Tibial nerve (tissue), 4 donors: ENCODE measurements at places on chromosomes 6 and 20.

GRCh38 chr6:18179770-18180356 is 24.6 kb downstream of the KDM1B start:
- H3K27me3 ChIP-seq = no peaks in the 10 kb centered on the region
- H3K36me3 ChIP-seq = no peaks in the 10 kb centered on the region
- DNase-seq = peak; percentile 25
- no peak overlapping the region for H3K4me3 ChIP-seq

- H3K36me3 ChIP-seq = no peaks in the 10 kb centered on the region
- DNase-seq = no peak
- no peak overlapping the region for H3K27ac ChIP-seq
- H3K4me3 ChIP-seq = no peak overlapping the region
- peaks cover 3% of the 10 kb centered on the region for H3K4me1 ChIP-seq
Observed at GRCh38 chr6:11621119-11621518, 83.6 kb downstream of the TMEM170B start.

DNA sequence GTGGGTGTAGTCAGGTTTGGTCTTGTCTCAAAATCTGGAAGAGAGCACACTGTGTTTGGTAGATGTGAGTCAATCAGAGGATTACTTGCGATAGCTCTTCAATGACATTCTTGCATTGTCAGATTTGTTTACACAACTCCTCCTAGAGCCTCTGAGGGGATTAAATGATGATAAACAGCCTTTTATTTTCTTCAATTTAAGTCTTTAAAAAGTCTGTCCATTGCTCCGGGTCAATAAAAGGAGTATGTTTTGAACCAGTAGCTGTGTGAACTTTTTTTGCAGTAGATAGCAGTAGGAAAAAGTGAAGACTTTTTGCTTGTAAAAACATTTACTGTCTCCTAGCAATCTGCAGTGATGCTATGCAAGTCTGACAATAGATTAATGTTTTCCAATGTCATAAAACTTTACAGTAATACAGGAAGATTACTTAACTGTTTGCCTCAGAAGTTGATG is 49.9 kb downstream of the GJA1 start:
- no peak overlapping the region for H3K4me3 ChIP-seq
- no peaks in the 10 kb centered on the region for H3K36me3 ChIP-seq
- H3K27me3 ChIP-seq = no peaks in the 10 kb centered on the region
- DNase-seq = no peak
- no peak overlapping the region for H3K27ac ChIP-seq

DNA sequence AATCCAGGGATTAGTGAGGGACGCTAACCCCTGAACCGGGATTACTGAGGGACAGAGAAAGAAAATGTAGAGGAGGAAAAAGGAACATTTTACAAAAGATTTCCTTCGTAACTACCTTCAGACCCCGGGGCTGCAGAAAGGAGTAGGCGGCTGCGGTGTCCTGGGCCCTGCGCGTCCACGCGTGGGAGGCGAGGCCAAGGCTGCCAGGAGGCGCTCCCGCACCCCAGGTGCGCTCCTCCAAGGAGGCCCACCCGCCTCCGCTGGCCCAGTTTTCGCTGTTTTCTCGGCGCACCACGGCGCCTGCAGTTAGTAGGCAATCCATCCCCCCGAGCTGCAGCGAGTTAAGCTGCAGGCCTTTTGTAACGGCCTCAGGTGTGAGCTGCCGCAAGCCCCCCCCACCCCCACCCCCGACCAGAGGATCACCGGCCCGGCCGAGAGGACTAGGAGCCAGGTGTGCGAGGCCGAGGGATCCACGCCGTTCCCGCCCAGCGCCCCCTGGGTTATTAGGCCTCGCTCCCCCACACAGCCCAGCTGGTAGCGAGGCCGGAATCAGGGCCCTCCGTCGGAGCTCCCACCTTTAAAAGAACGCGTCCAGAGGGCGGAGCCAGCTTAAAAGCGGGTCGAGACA is 380.3 kb upstream of the ARID1B start:
- H3K36me3 ChIP-seq = no peaks in the 10 kb centered on the region
- H3K27ac ChIP-seq = no peak overlapping the region
- H3K4me3 ChIP-seq = no peak overlapping the region
- H3K27me3 ChIP-seq = no peaks in the 10 kb centered on the region
- no peaks in the 10 kb centered on the region for H3K4me1 ChIP-seq
- no peak for DNase-seq

GRCh38 chr6:38984723-38985122 is 63.9 kb upstream of the GLP1R start:
- no peak for DNase-seq
- no peaks in the 10 kb centered on the region for H3K36me3 ChIP-seq
- no peak overlapping the region for H3K27ac ChIP-seq

GRCh38 chr6:50966986-50967385 is 148.3 kb downstream of the TFAP2B start:
- H3K4me3 ChIP-seq = no peak overlapping the region
- H3K27ac ChIP-seq = no peak overlapping the region
- no peaks in the 10 kb centered on the region for H3K4me1 ChIP-seq
- H3K36me3 ChIP-seq = no peaks in the 10 kb centered on the region
- no peak for DNase-seq

GRCh38 chr6:121890307-121890910 is 455.0 kb downstream of the GJA1 start:
- H3K4me3 ChIP-seq = no peak overlapping the region
- no peaks in the 10 kb centered on the region for H3K36me3 ChIP-seq
- no peak overlapping the region for H3K27ac ChIP-seq
- no peak for DNase-seq

DNA sequence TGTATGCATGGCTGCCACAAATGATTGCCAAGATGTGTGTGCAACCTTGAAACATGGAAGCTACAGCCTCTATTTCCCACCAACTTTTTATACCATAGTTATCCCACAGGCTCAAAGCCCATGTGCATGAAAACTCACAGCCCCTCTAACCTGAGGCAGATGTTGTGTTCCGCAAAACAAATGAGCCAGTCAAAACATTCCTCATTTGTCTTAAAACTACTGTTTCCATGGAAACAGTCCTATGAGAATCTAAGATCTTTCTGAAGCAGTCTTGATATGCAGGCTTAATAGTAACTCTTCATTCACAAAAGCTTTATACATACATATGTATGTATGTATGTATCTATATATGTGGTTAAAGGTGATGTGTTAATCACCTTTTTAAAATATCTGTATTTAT is 31.2 kb upstream of the MANEA start:
- no peaks in the 10 kb centered on the region for H3K4me1 ChIP-seq
- DNase-seq = no peak
- no peaks in the 10 kb centered on the region for H3K36me3 ChIP-seq
- no peaks in the 10 kb centered on the region for H3K27me3 ChIP-seq
- H3K4me3 ChIP-seq = no peak overlapping the region
- no peak overlapping the region for H3K27ac ChIP-seq

DNA sequence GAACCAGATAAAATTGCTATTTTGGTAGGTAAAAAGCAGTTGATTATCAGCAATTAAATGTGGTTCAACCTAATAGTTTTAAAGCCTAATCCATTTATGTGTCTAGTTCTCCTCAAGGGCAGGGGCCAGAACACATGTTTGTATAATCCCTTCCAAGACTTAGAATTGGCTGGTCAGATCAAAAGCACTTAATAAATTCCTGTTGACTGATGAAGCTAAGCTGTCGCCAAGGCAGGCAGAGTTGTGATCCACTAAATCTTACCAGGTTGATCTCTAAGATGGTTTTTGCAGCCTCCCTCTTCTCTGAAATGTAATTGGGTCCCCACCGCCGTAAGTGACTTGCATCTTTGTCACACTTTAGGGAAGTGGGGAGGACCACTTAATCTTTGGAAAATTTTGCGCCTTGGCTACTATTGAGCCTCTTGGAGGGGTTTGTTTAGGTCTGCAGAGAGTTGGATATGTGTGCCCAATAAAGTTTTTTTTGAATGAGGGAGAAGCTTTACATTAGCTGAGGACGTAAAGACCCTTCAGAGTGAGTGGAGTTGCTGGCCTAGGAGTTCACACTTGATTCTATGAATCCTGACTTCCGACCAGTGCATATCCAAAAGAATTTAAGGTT is 65.9 kb downstream of the PHF20 start:
- H3K36me3 ChIP-seq = no peaks in the 10 kb centered on the region
- DNase-seq = no peak
- no peaks in the 10 kb centered on the region for H3K4me1 ChIP-seq
- H3K27me3 ChIP-seq = no peaks in the 10 kb centered on the region

- H3K4me3 ChIP-seq = no peak overlapping the region
- H3K27me3 ChIP-seq = peaks cover 9% of the 10 kb centered on the region
- no peak overlapping the region for H3K27ac ChIP-seq
Observed at GRCh38 chr20:4225745-4226144, 210.4 kb upstream of the RNF24 start.

- H3K4me1 ChIP-seq = no peaks in the 10 kb centered on the region
- no peaks in the 10 kb centered on the region for H3K27me3 ChIP-seq
- H3K27ac ChIP-seq = peak overlapping the region; percentile 95
- peak overlapping the region; percentile 55 for H3K4me3 ChIP-seq
Observed at GRCh38 chr20:49983123-49983847, 505 bp downstream of the SNAI1 start.

DNA sequence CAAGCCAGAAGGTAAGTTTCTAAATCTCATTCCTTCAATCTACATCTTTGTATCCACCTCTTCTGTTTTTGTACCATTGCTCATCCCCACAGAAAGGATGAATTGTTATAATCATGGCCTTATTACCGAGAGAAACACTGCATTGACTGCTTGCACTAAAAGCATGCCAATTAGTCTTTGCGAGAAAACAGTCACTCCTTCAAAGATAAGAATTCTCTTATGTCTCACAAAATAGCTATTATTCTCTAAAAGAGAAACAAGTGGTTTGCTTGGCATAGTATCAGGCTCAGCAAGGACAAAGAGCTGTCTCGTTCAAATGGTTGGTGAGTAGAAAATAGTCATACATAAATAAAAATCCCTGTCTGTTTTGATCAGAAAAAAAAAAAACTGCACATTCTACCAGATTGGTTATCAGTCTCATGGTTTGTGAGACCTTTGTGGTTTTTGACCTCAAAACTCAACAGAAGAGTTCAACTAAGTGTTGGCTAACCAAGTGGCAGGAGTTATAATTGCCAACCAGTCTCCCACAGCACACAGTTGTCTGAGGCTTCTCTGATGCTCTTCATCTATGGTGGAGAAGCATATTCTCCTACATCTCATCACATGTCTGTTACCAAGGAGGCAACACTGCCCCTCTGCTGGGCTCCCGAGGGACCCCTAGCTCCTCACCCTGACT is 35.1 kb upstream of the ARMH2 start:
- no peak overlapping the region for H3K4me3 ChIP-seq
- no peak for DNase-seq
- no peaks in the 10 kb centered on the region for H3K27me3 ChIP-seq
- H3K4me1 ChIP-seq = peaks cover 14% of the 10 kb centered on the region
- H3K27ac ChIP-seq = no peak overlapping the region

- no peaks in the 10 kb centered on the region for H3K36me3 ChIP-seq
- no peak for DNase-seq
- no peak overlapping the region for H3K27ac ChIP-seq
- H3K27me3 ChIP-seq = no peaks in the 10 kb centered on the region
- H3K4me1 ChIP-seq = no peaks in the 10 kb centered on the region
- no peak overlapping the region for H3K4me3 ChIP-seq
Observed at GRCh38 chr20:46546936-46547335, 3.5 kb downstream of the OCSTAMP start.

- no peak overlapping the region for H3K27ac ChIP-seq
- H3K27me3 ChIP-seq = no peaks in the 10 kb centered on the region
- H3K36me3 ChIP-seq = no peaks in the 10 kb centered on the region
- no peak for DNase-seq
Observed at GRCh38 chr6:54191461-54191860, 80.2 kb downstream of the MLIP start.

- H3K36me3 ChIP-seq = no peaks in the 10 kb centered on the region
- H3K27ac ChIP-seq = no peak overlapping the region
- H3K4me3 ChIP-seq = no peak overlapping the region
- DNase-seq = no peak
- H3K4me1 ChIP-seq = no peaks in the 10 kb centered on the region
Observed at GRCh38 chr6:156379392-156380289, 397.5 kb upstream of the ARID1B start.

DNA sequence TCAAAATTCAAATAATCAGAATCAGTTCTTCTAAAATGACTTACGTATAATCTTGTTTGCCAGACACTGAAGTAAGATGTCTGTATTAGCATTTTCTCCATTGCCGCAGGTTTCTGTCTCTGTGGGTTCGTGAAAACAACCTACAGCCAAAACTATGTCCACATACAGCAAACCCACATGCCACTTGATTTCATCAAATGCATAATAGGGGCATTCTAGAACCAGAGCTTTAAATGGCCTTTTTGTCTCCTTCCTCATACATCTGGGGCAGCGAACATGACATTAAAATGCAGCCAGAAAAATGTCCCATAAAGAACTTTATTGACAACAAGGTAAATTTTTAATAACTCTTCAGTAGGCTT is 90.2 kb upstream of the QKI start:
- H3K4me3 ChIP-seq = no peak overlapping the region
- H3K27me3 ChIP-seq = no peaks in the 10 kb centered on the region
- DNase-seq = no peak
- H3K27ac ChIP-seq = peak overlapping the region; percentile 10

DNA sequence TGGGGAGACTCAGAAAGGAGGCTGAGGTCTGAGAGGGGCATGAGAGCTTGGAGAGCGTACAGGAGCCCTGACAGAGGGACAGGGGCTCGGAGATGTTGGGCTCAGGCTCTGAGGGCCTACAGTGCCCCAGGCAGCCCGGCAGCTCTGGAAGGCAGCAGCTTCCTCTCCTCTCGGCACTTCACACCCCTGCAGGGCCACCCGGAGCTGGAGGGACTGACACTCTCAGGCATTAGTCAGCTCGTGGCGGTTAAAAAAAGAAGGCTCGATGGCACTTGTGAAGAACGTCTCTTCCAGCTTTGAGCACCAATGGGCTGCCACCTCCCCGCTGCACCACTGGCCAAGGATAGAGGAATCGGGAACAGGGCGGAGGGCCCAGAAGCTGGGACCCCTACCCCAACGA is 62.6 kb upstream of the SIRPA start:
- H3K27ac ChIP-seq = no peak overlapping the region
- H3K27me3 ChIP-seq = no peaks in the 10 kb centered on the region

DNA sequence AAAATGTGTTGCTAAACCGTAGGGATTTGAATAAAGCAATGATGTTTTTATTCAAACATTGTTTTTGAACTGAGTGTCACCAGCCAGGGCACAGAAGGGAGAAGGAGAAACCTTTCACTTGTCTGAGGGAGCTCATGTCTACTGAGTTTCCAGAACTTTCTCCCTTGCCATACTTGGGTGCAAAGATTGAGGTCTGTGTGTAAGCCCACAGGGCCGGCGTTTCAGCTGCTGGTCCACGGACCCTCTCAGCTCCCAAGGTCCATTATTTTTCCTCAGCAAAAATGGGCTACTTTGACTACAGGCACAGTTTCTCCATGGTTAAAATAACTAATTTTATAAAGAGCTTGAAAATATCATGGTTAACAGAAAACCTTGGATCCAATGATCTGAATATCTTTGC is 32.6 kb downstream of the PSMG4 start:
- H3K4me3 ChIP-seq = no peak overlapping the region
- no peaks in the 10 kb centered on the region for H3K27me3 ChIP-seq
- H3K27ac ChIP-seq = no peak overlapping the region

DNA sequence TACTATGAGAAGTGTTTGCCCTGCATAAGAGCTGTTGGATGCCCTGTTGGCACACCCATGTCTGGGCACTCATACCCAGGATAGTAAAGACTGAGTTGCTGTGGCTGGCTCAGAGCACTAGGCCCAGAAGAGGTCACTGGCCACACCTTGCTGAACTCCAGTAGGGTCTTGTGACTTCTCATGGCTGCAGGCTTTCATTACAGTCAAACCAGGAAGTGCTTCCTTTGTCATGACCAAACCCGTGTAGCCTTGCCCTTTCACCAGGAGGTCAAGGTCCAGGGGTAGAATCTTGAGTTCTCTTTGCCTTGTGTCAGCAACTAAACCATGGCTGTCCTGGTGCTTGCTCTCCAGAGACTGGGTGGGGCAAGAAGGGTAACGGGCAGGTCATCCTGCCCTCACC is 49.5 kb downstream of the CD164 start:
- no peaks in the 10 kb centered on the region for H3K4me1 ChIP-seq
- no peaks in the 10 kb centered on the region for H3K36me3 ChIP-seq
- no peak overlapping the region for H3K27ac ChIP-seq
- no peaks in the 10 kb centered on the region for H3K27me3 ChIP-seq
